ENCODE measurements at places on chromosomes 2 and 18.

GRCh38 chr2:3885629-3886628, 182.6 kb downstream of the DCDC2C start:
- no peak for DNase-seq

DNA sequence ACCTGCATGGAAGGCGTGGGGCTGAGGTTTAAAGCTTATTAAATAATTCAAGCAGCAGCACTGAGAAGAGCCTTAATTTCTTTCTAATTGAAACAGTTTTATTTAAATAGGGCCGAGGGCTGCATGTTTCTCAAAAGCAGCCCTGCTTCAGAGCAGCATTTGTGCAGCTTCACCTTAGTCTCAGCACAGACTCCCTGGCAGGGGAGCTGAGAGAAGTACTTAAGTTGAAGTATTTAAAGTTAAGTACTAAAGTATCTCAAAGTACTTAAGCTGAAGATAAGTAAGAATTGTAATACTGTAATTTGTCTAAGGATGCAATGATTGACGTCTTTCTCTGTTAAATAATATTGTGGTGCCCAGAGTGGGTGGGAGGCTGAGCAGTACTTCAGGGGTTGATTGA, 31.4 kb downstream of the IMPA2 start:
- DNase-seq, result no peak

DNA sequence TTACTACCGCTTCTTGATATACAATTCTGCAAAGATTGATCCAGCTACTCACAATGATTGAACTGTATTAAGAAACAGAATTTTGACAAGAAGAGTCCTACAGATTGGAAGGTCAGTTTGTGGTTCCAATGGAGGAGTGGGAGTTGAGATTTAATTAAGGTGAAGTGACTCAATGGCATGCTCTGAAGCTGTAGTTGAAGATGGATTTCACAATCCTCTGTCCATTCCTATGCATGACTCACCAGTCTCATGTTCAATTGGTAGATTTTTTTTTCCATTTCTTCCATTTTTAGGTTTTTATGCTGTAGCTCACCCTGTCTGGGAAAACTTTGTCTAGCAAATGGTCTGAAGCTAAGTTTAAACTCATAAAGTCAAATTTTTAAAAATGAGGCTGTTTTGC, 83.3 kb downstream of the DPP4 start:
- peak; percentile 78 for DNase-seq

DNA sequence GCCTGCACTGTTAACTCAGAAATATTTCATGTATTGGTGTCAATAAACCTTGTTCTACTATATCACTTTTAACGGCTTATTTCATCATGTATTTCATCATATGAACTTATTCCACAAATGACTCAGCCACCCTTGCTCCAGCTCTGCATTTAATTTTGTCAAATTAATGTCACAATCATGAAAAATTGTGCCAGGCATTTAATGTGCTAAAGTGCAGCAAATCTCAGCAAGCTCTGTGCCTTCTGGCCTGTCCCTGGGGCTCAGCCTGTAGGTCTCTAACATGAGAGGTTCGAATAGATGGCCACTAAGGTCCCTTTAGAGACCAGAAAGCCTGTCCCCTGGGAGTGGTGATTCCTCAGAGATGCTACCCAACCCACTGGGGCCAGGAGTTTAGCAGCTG, 28.6 kb downstream of the BOD1L2 start:
- DNase-seq, result no peak

DNA sequence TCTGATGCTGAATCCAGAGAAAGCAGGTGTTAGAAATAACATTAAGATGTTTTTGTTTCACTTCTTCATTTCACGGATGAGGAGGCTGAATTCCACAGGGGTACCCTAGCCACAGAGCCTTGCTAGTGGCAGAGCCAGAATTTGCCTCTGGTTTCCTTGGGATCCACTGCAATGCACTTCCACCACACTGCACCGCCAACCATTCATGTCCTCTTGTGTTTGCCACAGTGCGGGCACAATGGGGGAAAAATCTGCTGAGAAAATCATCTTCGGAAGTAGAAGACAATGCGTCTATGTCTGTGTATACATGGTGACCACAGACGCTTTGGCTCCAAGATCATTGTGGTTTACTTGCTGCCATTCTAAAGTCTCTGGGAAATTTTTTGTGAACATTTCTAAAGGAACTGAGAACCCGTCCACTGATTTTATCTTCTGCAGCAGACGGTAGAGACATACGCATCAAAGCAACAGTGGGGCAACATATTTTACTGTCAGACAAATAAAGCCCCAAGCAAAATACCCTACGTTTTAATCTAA, 14.9 kb downstream of the ICOS start:
- no peak for DNase-seq

DNA sequence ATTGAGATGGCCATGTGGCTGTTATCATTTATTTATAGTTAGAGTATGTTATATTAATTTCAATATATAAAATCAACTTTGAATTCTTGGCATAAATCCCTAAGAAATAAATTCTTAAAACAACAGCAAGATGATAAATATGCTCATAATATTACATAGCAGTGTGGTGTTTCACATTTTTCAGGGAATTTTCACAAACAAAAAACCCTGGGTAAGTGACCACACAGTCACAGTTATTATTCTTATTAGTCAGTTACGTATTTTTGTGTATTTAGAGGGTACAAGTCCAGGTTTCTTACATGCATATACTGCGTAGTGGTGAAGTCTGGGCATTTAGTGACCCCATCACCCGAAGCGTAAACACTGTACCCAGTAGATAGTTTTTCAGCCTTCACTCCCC, 289.5 kb upstream of the REV1 start:
- no peak for DNase-seq

GRCh38 chr2:24132543-24132942, 9.3 kb downstream of the FAM228B start:
- DNase-seq, result no peak

DNA sequence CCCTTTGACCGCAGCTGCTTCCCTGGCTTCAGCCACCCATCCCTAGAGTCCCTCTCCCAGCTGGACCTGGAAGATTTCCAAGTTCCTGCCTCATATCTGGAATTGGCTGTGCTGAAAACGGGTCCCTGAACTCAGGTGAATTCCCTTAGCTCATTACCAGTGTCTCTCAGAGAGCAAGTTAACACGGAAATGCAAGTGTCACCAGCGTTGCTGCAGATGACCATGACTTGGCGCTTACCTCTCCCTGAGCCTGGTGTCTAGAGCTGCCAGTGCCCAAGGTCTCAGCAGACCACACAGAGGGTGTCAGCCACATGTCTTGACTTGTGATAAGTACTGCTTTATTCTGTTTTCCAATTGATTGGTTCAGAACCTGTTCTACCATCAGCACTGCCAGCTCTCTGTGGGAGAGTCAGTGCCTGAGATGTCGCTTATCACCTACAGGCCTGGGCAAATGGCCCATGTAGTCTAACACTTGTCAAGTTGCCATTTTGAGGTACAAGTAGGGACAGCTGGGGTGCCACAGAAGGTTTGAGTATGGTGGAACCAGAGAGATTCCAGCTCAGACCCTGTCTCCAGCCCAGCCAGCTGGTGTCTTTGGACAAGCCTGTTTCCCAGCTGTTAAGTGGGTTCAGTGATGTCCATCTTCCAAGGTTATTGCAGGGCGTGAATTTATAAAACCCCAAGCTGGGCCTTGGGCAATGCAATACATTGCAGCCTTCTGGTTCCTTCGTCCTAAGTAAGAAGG, 48.7 kb downstream of the LYPD1 start:
- DNase-seq, result no peak

DNA sequence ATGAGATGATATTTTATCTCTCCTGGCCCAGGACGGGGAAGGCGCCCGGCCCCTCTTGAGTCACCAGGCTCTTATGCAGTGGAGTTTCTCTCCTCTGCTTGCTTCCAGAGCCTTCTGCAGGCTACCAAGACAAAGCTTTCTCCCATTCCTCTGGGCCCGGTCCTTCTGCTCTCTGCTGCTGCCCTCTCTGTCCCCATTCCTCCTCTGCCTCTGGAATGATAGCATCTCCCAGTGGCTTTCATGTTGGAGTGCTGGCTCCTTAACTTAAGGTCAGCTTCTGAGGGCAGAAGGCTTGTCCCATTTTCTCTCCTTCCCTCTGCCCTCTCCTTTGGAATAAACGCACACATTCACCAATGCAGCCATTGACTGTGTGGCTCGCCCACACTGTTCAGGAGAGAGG, 86.2 kb downstream of the SDC1 start:
- no peak for DNase-seq

DNA sequence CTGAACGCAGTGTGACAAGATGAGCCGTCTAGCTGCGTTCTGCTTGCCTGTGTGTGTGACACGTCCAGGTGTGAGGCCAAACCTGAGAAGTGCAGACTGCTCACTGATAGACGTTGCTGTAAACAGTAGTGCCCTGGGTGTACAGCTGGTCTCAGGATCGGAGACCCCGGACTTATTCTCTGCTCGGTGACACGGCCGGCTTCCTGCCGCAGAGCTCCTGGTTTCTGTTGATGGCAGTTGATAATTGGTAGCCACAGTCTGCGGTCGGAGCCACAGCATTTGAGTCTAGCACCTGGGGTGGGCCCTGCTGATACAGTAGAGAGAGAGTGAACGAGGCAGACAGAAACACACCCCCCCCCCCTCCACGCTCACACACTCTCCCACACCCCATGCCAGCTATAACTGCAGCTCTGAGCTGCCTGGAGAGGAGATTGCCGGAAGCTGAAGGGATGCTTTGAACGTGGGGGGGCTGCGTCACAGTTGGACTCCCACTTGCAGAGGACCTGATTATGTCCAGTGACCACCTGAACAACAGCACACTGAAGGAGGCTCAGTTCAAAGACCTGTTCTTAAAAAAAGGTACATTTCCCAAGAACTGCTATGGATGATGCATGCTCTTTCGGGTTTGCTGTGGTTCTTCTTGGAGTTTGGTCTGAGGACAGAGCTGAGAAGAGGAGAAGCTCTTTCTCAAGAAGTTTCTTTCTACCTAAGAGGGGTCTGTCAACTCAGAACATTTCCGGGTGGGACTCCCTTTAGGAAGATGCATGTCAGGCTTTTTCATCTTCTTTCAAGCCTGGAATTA, 114.0 kb downstream of the FAM210A start:
- DNase-seq, result no peak

DNA sequence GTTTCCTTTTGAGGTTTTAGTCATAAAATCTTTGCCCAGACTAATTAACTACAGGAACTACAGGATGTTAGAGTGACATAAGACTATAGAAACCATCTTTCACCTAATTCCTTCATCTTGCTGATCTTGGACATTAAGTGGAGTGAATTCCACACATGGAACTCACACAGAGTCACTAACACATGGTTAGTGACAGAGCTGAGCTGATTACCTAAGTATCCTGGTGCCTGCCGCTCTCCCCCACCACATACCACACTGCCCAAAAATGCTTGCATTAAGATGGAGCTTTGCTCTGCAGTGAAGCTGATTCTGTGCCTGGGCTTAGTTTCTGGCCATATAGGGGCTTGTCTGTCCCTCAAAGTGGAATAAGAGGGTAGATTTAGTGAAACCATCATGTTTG, 332.9 kb upstream of the NT5C1B start:
- no peak for DNase-seq

DNA sequence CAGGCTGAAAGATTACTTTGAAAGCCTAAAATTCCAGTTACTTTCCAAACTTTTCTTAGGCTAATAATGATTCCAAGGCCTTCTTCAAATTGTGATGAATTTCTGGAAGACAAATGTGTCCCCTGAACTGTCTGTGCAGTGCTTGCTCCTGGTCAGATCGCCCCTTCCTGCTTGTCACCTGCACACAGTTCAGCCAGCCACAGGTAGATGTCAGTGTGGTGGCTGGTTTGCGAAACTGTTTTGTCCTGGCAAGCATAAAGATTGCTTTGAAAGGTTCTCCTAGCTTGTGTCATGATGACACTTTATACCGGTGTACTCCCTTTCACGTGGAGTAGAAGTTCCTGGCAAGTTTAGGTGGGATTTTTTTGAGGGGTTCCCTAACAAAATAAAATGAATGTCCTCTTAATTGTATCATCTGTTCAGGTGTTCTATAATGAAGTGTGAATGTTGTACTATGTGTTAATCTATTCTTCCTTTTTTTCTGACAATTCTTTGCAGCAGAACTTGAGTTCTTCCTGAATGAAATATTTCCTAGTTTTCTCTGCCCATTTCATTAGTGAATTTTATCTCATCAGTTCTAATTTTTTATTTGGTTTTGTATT, 298.8 kb downstream of the ZNF407 start:
- no peak for DNase-seq

DNA sequence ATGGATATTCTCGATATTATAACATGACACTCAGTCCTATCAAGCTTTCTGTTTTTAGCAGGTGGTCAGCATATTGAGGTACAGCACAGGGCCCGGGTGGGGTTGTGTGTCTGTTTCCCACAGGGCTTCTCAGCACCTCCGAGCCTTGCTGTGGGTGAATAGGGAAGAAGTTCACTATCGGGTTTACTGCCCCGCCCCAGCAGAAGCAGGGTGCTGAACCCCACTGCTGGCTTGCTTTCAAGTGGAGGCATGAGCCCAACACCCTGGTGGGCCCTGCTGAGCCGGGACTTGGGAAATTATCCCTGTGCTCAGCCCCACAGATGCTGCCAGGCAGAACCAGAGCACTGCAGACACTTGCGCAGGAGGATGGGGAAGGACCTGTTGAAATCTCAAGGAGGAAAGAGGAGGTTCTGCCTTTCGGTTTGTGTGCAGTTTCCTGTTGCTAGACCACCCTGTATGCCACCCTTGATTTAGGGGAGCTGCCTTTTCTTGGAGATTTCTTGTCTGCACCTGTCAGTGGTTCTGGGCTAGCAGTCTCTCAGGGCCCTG, 270.3 kb upstream of the SALL3 start:
- DNase-seq, result no peak

GRCh38 chr2:8406271-8406670, 275.6 kb upstream of the ID2 start:
- DNase-seq, result peak; percentile 56

DNA sequence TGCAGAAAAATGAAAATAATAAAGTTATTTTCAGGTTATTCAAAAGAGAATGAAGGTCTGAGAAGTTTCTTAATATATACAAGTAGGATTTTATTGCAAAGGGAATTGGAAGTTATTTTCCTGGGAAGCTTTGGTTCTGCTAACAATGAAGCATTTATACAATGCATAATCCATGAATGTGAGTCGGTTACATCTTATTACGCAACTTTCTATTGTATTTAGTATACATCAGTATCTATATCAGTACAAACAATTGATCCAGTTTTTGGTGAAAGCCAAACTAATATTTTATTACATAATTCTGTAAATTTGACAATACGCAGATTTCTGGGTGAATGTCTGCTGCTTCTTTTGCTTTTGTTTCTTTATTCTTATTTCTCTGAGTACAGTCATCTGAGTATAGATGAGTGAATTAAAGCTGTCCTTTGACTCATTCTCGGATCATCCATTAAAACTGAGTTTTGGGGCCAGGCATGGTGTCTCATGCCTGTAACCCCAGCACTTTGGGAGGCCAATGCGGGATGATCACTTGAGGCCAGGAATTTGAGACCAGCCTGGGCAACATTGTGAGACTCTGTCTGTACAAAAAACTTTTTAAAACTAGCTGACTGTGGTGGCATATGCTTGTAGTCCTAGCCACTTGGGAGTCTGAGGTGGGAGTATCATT, 108.5 kb downstream of the SOCS6 start:
- no peak for DNase-seq

Data from NCI-H226 (cell line).